ENCODE measurements at places on chromosomes 6 and 20.

DNA sequence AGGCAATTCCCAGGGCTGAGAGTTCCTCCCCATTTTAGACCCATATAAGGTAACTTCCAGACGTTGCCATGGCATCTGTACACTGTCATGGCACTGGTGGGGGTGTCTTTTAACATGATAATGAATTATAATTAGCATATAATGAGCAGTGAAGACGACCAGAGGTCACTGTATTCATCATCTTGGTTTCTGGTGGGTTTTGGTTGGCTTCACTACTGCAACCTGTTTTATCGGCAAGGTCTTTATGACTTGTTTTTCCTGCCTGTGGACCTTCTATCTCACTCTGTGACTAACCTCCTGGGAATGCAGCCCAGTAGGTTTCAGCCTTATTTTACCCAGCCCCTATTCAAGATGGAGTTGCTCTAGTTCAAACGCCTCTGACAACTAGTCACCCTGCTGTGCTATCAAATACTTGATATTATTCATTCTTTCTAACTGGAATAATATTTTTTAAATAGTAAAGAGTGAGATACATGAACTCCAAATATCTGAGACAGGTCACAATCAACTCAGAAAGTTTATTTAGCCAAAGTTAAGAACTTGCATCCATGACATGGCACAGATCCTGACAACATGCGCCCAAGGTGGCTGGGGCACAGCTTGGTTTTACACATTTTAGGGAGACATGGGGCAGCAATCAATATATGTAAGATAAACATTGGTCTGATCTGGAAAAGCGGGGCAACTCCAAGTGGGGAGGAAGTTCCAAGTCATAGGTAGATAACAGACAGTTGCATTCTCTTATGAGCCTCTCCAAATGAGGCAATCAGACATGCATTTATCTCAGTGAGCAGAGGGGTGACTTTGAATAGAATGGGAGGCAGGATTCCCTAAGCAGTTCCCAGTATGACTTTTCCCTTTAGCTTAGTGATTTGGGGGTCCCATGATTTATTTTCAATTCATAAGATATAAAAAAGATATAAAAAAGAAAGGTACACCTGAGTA, 1.2 kb upstream of the UFL1 start:
- no peak for DNase-seq

- no peak for DNase-seq
Measured at GRCh38 chr6:147381712-147382111, 126.8 kb upstream of the SAMD5 start.

GRCh38 chr20:1761116-1761515, 103.5 kb upstream of the SIRPG start:
- DNase-seq, result no peak

DNA sequence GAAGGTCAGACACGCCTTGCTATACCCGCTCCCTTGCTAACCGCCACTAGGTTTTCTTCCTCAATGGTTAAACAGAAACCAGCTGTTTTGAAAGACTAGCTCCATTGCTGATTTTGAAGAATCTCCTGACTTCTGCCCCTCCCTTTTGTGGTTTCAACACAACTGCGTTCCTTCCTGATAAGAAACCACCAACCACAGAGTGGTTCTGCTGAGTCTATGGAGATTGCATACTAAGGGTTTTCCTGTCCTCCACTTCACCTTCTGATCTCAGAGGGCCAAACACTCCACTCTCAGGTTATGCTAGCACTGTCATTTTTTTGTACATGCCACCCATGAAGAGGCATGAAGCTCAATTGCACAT, 207.9 kb downstream of the MYLK4 start:
- peak; percentile 75 for DNase-seq

DNA sequence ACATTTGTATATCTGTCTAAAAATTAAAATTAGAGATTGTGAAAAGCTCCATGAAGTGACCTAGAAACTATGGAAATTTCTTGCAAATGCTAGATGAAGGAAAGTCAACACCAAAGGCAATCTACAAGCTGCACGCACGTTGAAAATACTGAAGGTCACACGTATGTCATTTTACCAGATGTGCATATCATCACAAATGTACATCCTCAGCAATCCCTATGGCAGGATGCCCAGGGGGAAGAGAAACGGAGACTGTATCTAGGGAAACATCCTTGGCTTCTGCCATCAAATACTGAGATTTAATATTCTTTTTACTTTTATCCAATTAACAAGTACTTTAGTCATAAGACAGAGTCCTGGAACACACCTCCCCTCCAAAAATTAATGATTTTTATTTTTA, 672.0 kb downstream of the RNF144B start:
- DNase-seq, result no peak

GRCh38 chr6:138203315-138203714, 15.0 kb downstream of the PBOV1 start:
- no peak for DNase-seq

GRCh38 chr6:24257282-24257681, 100.6 kb downstream of the DCDC2 start:
- DNase-seq, result no peak

DNA sequence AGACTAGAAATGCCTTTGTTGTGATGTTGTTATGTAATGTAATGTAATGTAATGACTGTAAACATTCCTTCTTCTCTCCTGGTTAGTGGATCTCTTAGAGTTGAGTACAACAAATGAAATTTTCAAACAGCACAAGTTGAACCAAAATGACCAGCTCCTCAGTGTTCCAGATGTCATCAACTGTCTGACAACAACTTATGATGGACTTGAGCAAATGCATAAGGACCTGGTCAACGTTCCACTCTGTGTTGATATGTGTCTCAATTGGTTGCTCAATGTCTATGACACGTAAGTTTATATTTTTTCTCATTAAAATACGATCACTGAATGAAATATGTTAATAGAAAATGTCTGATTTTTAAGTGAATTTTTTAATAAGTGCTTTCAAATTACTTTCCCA, 496.7 kb downstream of the UTRN start:
- DNase-seq, result no peak

GRCh38 chr6:167157863-167158262, at the start of gene GPR31:
Gene GPR31, minus strand, starts transcription at chr6:167157980. Its CDS starts 149 bp downstream, at chr6:167157831.
- DNase-seq, result no peak

DNA sequence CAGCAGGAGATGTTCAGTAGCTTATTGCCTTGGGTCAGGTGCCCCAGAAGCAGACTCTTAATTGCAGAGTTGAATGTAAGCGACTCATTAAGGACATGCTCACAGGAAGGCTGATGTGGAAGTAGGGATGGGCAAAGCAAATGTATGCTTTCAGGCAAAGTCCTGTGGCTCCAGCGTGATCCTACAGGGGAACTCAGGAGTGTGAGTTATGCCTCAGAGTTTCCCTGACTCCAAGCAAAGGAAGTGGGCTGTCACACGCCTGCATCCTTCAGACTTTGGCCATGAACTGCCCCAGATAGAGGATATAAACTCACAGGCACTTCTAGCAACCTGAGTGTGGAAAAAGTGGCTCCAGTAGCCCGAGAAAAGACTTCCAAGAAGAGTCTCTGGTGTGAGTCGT, 64.9 kb upstream of the ZNF133 start:
- DNase-seq, result no peak

DNA sequence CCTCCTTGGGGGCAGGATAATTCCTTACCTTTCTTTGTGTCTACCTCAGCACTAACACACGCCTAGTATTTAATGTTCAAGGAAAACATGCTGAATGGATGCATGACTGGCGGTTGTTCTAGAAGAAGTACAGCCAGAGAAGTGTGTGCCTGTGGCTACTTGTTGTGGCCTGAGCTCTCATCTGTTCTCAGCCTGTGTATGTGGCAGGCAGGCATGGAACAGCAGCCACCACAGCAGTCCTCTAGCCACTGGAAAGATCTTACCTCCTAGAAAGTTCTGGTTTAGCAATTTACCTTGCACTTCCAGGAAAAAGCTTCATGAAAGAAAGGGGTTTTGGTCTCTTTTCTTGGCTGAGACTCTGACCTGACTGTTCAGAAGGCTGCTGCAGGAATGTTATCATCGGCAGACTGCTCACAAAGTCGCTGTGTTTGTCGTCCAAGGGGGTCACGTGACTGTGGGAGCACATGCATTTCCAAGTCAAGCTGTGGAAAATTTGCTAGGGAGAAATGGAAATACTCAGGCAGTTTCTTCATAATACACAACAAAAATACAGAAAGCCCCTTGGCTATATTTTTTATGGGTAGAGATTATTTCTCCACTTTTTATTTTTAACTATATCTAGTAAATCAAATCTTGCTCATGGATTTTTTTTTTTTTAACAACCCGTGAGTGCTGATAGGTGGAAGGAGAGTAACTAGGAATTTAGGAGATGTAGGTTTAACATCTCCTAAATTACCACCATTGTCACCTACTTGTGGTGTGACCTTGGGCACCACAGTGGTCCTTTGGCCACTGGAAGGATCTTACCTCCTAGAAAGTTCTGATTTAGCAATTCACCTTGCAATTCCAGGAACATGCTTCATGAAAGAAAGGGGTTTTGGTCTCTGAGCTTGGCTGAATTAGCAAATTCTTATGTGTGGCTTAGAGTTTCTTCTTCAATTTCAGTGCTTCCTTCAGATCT, 110.8 kb upstream of the GPR6 start:
- no peak for DNase-seq

DNA sequence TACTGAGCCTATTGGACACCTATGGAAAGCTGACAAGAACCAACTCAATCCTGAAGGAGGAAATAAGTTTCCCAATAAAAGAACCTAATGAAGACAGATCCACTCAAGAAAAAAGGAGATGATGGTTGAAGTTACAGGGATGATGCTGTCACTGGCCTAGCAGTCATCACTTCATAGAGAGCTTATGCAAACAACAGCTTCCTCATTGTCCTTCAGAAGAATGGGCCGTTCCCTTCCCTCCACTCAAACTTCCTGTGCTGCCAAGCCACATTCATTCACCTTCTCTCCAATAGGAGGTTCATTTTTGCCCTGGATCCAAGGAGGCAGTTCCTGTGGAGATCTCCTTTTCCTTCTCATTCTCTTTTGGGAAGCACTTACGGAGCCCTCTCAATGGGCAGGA, 13.8 kb upstream of the PM20D2 start:
- no peak for DNase-seq

DNA sequence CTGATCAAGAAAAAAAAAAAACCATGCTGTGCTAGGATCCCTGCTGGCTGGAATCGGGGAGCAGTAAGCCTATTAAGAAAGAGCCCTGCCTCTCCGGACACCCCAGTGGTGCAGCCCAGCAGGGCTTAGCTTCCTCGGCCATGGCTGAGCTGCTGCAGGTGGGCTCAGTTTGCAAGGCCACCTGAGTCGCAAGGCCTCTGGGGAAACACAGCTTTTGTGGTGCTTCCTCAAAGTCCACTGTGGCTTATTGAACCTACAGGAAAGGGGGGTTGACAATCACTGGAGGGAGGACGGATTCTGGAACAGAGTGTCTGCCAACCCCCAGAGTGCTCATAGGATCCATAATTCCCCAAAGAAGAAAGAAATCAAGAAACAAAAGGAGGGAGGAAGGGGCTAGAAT, 240.8 kb downstream of the SMOC2 start:
- no peak for DNase-seq

GRCh38 chr6:14549304-14549770, 431.8 kb downstream of the CD83 start:
- DNase-seq, result no peak

- no peak for DNase-seq
Measured at GRCh38 chr20:2871661-2872458, 1.4 kb upstream of the PTPRA start.

DNA sequence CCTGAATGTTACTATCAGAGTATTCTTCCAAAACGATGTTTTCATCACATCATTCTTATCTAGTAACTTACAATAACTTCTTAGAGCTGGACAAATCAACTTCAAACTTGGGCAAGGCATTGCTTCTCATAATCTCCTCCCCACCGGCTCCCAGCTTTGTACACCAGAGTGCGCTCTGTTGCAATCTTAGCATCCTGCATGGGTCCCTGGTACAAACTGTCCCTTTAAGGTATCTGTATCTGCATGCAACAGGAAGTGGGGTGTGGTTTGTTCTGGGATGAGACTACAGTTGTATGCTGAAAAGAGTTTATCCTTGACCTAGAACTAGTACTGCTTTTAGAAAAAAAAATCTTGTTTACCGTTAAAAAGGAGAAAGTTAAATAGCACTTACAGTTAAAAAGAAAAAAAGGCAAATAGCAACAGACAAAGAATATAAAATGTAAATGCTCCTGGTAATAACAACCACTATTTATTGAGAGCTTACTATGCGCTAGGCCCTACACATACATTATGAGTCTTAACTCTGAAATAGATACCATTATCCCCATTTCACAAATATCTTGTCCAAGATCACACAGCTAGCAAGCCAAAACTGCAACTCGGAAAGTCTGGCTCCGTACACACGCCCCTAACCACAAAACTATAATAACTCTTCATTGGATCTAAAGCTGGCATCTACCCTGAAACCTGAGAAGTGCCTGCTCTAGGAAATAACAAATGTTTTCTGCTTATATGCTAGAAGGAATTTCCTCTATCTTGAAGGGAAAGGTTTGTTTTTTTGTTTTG, 9.8 kb upstream of the HECA start:
- peak; percentile 89 for DNase-seq

- no peak for DNase-seq
Measured at GRCh38 chr6:119162134-119162775, 83.8 kb upstream of the FAM184A start.

DNA sequence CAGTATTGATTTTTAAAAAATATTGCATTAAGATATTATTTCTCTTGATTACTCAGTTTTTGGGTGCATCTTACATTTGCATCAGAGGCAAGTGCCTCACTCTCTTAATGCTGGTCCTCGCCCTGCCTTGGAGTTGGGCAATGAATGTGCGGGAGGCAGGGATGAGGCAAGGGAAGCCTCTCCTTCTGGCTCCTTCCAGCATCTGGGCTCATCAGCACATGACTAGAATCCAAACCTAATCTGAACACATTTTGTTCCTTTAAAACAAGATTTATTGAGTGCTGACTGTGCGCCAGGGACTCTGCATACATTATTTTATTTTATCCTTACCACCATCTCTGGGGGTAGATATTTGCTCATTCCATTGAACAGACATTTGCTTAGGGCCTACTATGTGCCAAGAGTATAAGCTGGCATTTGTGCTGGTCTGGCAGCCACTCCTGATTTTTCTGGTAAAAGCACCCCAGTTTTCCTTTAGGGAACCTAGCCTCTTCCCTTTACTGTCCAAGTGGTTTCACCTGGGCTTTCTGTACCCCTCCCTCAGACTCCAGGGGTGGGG, 71.9 kb upstream of the ZNFX1 start:
- DNase-seq, result no peak

DNA sequence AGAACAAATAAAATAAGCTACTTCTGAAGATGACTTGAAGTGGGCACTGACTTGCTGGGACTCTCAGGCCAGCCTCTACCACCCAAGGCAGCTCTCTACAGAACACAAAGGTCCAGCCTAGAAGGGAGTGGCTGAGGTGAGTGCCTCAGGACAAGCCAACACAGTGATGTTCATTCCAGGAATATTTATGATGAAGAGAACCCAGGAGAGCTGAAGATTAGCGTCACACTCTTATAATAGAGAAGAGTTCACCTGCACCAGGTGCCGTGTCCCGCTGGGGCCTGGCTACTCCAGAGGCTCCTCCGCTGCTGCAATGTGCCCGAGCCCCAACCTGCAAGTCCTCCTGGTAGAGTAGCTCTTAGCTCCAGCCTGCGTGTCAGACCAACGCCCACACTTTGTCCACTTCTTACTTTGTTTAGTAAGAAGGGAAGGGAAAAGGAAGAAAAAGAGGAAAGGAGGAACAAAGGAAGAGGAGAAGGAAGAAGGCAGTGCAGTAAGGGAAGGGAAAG, 182.4 kb upstream of the QKI start:
- DNase-seq, result no peak
